ENCODE measurements at places on chromosomes 4 and X. TPM values are rescaled to one million over a fixed set of nuclear protein-coding genes. Genes with fewer than 3 reads are reported as not detected.

DNA sequence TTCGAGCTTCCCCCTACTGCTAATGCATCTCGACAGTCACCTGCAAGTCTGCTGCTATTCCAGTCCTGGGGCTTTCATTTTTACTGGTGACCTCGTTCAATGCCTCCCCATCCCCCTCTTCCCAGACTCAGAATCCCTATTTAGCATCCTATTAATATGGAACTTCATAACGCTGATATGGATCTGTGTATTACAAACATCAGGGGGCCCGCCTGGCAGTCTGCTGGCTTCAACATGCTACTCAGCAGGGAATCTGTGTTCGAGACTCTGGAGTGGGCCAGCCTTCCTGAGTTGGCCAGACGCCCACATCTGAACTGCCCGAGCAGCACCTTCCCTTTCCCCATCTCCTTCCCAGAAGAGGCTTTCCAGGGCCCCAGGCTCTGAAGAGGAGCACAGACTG, 173.9 kb upstream of the PPARGC1A start:
- no peaks in the 10 kb centered on the region for H3K4me1 ChIP-seq
- no peak overlapping the region for H3K4me3 ChIP-seq
- no peak for DNase-seq
- H3K27ac ChIP-seq = no peak overlapping the region

GRCh38 chr4:84530454-84530853, 31.4 kb upstream of the NKX6-1 start:
- H3K27me3 ChIP-seq = no peaks in the 10 kb centered on the region
- H3K36me3 ChIP-seq = no peaks in the 10 kb centered on the region
- no peak overlapping the region for H3K4me3 ChIP-seq
- no peak for DNase-seq

- no peaks in the 10 kb centered on the region for H3K4me1 ChIP-seq
- no peak for DNase-seq
- no peaks in the 10 kb centered on the region for H3K36me3 ChIP-seq
These were observed 11.4 kb downstream of the FHIP1A start for GRCh38 chr4:151420250-151420807.

DNA sequence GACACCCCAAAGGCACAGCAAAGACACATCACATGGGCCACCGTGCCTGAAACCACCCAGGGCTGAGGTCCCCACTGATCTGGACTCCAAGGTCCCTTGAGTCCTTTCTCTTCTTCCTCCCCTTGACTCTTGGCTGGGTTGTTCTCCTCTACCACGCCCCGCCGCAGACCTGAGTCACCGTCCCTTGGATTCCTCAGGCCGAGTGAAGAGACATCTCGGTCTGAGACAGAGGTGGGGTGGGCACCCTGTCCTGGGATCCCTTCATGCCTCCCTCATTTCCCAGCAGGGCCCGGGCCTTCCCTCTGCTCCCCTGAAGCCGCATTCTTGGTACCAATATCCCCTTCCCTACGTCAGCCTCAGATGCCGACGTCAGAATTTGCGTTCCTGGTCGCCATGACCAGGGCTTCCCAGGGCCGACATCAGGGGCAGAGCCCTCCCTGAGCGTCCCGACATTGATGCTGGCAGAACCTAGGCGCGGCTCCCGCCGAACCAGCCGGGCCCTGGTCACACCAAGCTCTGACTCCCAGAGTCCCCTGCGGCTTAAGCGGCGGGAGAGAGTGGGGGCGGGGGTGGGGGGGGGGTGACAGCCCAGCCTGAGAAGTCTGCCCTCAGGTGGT, 498 bp downstream of the MAGEA10 start:
- no peak for DNase-seq
- no peaks in the 10 kb centered on the region for H3K36me3 ChIP-seq
- H3K27me3 ChIP-seq = no peaks in the 10 kb centered on the region
- H3K27ac ChIP-seq = no peak overlapping the region
- H3K4me3 ChIP-seq = no peak overlapping the region
- no peaks in the 10 kb centered on the region for H3K4me1 ChIP-seq

GRCh38 chrX:19684311-19684710, 169.0 kb upstream of the MAP3K15 start:
- H3K27ac ChIP-seq = peak overlapping the region; percentile 74
- H3K27me3 ChIP-seq = no peaks in the 10 kb centered on the region
- no peaks in the 10 kb centered on the region for H3K36me3 ChIP-seq
- H3K4me1 ChIP-seq = peaks cover 37% of the 10 kb centered on the region

GRCh38 chrX:1484638-1485019, 31.9 kb upstream of the ASMTL start:
- no peak for DNase-seq
- no peak overlapping the region for H3K27ac ChIP-seq
- no peak overlapping the region for H3K4me3 ChIP-seq
- H3K4me1 ChIP-seq = no peaks in the 10 kb centered on the region
- no peaks in the 10 kb centered on the region for H3K27me3 ChIP-seq
- no peaks in the 10 kb centered on the region for H3K36me3 ChIP-seq

AKAP17A gene
- 58.3 TPM for total RNA-seq

CT55 gene
- total RNA-seq = not detected

FAT4 gene
- 12.3 TPM for total RNA-seq

MAGEB17 gene
- not detected for total RNA-seq

Measured in tibial nerve (tissue), 4 donors.